ENCODE measurements at places on chromosomes 1 and 21. TPM values are rescaled to one million over a fixed set of nuclear protein-coding genes. Genes with fewer than 3 reads are reported as not detected.

Gene CYP4X1
- 0.22 TPM for polyA plus RNA-seq

Gene S100A7A
- not detected for polyA plus RNA-seq

Gene HCRTR1
- not detected for polyA plus RNA-seq

Gene DCAF6
- polyA plus RNA-seq: 68.7 TPM

Gene COL9A2
- polyA plus RNA-seq: 0.23 TPM

DNA sequence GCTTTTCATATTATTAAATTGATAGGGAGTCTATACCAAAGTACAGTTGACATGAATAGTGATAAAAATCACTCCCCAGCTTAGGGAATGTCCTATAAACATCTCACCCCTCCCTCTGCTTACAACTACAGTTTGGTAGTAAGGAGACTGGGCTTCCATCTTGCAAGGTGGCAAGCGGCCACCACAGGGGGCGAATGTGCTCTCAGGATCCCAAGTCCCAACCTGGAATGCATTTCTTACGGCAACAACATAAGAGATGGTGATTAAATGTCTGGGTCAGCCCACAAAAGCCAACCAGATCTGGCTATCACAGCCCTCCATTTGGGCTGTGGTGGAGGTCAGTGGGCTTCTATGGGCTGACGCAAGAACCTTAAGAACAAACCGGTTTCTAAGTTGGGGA lies 68.0 kb downstream of the SMYD2 start:
- no peak for DNase-seq

- no peak for DNase-seq
Measured at GRCh38 chr1:24996983-24997893, 67.2 kb upstream of the RUNX3 start.

GRCh38 chr1:193256019-193256418 lies 69.6 kb upstream of the B3GALT2 start:
- no peak for DNase-seq

- DNase-seq: peak; percentile 76
Measured at GRCh38 chr1:223180731-223181321, 37.8 kb upstream of the TLR5 start.
